Nucleus accumbens (tissue), 56 donors: ENCODE measurements at places on chromosomes 2 and 18.

- DNase-seq, result no peak
These were observed 18.6 kb downstream of the THNSL2 start for GRCh38 chr2:88188748-88189147.

- no peak for DNase-seq
These were observed 21.7 kb downstream of the INHBB start for GRCh38 chr2:120367649-120368048.

DNA sequence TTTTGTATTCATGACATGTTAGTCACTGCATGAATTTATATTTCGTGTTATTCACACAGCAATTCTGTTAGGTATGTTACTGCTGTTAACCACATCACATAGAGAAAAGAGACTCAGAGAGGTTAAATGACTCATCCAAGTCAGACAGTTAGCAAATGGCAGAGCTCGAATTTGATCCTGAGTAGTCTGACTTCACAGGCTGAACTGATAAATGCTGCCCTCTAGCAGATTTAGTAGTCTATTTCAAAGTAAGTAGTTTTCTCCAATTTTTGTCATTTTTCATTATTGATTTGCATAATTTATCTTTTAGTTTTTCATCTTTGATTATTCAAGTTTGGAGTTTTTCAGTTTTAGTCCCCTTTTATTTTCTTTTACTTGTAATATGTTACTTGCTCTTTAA, 58.3 kb downstream of the WDR7 start:
- DNase-seq, result no peak

DNA sequence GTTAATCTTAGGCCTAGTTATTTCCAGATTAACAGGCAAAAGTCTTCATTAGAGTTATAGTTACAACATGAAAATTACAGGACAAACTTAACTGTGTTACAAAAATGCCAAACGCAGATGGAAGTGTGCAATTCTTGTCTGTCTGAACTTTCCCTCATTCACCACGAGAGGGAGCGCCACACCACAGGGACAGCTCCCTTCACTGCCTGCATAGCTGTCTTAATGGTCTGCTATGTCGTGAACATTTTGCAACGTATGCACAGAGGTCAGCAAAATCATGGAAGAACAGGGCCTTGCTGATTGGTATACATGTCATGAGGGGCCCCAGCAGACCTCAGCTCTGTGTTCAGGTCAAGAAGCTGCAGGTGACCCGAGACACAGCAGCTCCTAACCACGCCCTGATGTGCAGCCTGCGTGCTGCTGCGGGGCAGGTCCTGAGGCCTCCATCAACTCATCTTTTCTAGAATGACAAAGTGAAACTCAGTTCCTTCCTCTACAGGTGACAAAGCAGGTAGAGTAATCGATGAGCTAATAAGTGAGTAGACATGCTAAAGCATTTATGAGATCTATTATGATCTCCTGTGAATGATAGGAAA, 78.8 kb upstream of the ATP8B1 start:
- DNase-seq, result peak; percentile 44

- no peak for DNase-seq
These were observed 158.9 kb downstream of the COL6A3 start for GRCh38 chr2:237254911-237255578.

GRCh38 chr2:88038263-88039105, 17.1 kb downstream of the KRCC1 start:
- no peak for DNase-seq

DNA sequence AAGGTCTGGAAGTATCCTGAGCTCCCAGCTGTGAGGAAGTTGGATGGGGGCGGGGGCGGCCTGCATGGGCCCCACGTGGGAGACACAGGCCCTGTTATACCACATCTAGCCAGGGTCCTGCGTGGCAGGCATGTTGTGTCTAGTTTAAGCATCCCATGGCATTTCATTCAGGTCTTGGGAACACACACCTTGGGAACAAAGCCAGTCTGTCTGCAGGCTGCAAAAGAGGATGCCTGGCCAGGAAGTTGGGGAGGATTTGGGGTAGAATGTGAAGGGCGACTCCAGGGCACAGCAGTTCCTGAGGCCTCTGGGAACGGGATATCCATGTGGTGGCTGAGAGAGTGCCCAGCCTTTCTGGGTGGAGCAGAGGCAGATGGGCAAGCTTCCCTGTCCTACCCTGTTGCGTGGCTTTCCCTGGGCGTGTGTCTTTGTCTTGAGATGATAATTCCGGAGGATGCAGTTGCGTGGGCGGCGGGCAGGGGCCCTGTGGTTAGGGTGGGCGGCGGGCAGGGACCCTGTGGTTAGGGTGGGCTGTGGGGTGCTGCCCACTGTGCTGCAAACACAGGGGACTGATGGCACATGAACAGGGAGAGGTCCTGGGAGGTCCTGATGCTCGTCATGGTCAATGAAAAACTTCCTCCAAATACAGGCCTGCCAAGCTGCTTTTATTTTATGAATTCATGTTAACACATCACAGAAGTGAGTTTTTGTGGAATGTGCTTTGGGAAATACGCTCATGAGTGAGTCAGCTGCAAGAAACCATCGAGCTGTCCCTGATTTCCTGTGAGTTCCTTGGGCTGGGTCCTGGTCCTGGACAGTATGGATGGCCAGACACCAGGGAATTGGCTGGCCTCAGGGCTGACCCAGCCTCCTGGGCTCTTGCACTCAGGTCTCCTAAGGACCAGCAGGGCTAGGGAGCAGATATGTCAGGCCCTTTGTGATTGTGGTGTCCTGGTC, 90.0 kb upstream of the HS6ST1 start:
- no peak for DNase-seq

DNA sequence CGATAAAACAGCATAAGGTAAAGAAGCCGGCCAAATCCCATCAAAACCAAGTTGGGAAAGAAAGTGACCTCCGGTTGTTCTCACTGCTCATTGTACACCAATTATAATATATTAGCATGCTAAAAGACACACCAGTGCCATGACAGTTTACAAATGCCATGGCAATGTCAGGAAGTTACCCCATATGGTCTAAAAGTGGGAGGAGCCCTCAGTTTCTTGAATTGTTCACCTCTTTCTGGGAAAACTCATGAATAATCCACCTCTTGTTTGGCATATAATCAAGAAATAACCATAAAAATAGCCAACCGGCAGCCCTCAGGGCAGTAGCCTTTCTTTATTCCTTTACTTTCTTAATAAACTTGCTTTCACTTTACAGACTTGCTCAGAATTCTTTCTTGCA, 544.9 kb upstream of the SETBP1 start:
- no peak for DNase-seq

DNA sequence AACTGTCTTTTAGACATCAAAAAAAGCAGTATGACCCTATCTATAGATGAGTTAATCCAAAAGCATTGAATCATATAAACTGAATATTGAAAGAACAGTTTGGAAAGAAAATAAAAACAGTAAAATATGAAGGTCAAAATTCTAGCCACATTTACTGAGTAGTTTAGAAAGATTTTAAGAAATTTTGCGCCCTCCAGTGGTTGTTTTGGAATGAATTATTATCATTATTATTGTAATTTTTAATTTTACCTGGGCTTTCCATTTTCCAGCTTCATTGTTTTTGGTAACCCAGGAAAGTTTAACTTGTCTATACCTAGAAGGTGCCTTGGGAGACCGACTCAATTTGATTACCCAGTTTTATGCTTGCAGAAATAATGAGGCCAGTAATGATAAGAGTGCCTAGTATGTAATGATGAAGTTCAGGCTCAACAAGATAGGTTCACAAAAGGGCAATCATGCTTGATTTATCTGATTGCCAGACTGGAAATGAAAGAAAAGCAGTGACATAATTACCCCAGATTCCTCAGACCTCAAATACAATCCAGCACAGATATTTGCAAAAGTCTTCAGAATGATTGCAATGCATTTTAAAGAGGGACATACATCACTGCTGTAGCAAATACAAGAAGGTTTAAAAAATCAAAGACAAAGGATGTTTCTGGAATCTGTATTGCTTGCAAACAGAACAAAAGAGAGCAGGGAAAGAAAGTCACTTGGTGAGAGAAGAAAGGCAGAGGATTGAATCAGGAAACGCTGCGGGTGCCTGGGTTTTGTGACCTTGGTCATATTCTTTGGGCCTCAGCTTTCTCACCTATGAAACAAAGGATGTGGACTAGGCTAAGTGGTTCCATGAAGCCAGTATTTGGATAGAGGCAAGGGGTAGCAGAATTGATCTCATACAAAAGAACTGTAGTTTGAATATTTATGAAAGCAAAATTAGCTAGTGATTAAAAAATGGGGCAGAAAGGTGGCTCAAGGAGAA, 153.8 kb downstream of the MAP2 start:
- no peak for DNase-seq

DNA sequence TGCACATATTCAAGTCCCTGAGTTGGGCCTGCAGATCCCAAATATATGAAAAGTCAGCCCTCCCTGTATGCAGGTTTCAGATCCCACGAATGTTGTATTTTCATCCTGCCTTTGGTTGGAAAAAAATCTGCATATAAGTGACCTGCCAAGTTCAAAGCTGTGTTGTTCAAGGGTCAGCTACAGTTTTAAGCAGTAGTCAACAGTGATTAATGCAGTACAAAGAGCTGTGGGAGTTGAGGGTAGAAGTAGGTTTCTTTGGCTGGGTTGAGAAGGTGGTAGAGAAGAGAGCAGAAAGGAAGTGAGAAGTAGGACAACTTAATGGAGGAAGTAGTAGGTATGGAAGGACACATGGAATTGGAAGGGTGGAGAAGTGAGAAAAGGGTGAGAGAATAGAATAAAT, 127.9 kb downstream of the ANKRD44 start:
- DNase-seq, result no peak

- peak; percentile 33 for DNase-seq
These were observed at the start of gene KLHL29 for GRCh38 chr2:23384551-23385343. KLHL29 (plus strand) TSS chr2:23385179; CDS start chr2:23562197, 177,018 bp downstream.

- no peak for DNase-seq
These were observed 18.1 kb upstream of the RASGRP3 start for GRCh38 chr2:33458248-33458819.

GRCh38 chr18:11946756-11947155, 34.6 kb upstream of the IMPA2 start:
- no peak for DNase-seq

DNA sequence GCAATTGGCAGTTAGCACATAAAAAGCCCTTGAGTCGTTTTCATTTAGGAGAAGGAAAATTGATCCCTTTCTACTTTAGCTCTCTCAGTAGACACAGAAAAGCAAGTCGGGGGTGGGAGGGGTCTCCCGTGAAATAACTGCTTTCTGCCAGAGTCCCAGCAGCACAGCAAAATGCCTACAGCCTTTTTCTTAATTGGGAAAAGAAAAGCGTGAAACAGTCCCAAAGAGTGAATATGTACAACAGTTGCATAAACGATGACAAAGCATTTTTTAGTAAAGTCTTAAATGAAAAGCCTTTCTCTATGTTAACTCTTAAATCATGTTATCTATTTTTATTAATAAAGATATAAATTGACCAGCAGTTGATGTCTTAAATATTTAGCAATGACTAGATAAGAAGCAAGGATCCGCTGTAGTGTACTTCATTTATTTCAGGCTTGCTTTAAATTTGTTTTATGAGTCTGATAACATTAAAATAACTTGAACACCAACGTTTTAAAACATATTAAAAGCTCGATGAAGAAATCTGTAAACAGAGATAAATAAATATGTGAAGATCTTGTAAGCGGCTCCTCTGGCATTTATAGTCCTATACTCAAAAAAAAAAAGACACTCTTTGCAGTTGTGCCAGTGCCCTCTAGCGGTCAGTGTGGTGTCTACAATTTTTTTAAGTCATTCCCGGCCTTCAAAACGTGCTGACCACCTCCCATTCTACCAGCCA, 42.3 kb upstream of the ATIC start:
- DNase-seq, result peak; percentile 80

DNA sequence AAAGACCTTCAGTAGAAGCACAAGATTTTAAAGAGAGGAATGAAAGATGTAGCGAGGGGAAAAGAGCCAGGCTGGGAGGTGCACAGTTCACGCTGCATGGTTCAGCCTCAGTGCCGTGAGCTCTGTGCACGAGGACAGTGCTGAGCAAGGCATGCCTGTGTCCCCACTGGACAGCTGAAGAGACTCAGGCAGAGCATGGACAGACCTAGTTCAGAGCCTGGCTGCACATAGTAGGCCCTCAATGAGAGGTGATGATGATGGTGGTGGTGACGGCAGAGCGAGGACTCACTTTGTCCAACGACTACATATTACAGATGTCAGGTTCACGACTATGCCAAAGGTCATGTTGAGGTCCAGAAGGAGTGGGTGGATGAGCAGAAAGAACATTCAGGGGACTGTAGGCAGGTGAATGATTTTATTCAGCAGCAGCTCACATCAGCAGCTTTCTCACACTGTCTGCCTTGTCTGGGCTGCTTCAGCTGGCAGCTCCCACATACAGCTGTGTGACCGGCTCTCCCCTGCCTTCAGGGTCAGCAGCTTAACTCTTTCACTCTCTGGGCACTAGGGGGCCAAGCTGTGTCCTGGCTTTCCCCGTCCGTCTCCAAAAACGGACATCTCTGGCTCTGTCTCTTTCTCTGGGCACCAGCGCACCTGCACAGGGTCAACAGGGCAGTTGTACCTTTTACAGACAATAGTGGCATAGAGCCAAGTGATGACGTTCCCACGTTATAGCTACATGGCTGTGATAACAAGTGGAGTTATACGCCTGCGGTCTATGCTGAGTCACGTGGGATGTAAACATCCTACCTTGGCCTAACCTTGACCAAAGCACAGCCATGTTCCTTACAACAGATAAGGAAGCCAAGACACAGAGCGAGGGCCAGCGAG, 128.8 kb upstream of the MSH6 start:
- peak; percentile 25 for DNase-seq

- no peak for DNase-seq
These were observed 74.6 kb upstream of the SMAD7 start for GRCh38 chr18:49025426-49025766.

DNA sequence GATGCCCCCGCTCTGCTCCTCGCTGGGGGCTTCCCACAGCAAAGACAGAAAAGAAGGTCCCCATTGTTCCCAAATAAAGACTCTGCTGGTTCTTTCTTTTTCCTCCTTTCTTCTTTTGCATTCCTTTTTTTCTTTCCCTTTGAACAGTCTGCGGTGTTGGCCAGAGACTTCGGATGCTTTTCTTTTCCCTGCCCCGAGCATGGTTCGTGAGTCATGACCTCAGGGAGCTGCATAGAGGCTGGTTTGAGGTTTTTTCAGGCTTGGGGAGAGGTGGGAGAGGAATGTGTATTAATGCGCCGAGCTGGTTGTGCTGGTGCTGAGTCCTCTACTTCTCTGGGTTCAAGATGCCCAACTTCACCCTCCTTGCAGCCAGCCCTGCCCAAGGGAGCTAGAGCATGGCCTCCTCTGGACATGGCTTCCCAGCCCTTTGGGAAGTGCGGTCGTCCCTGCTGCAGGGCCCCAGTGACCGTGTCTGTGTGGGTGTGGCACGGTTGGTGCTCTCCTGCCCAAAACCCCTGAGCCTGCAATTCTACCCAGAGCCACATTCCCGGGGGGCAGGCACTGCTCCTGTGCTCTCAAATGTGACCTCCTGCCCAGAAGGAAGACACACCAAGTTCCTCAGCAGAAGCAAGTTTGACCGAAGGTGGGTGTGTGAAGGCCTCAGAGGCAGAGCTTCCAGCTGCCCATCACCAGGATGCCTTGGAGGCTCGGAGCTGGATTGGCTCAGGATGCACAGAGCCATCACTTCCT, 9.0 kb upstream of the ARHGEF4 start:
- DNase-seq, result no peak

DNA sequence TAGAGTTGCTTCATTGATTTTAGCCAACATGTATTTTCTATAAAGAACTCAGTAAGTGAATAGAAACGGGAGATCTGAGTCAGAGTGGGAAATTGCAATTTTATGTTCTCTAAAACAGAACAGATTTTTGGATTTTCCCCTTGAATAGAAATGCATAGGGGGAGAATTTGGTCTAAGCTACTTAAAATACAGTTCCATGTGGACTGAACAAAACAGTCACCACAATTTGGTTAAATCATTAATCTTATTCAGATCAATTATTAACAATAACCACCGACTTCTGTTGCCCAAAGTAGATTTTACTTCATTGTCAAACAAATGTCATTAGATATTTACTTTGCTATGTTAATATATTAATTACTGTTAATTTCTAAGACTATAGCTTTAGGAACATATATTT, 107.7 kb downstream of the SCG2 start:
- DNase-seq, result no peak
